SK-N-DZ (cell line): ENCODE measurements at places on chromosomes 4 and X.
A peak's percentile ranks its signal among the peaks of the same experiment; 100 is the strongest.

GRCh38 chrX:132821974-132822633 is 136.3 kb downstream of the HS6ST2 start:
- DNase-seq = no peak

DNA sequence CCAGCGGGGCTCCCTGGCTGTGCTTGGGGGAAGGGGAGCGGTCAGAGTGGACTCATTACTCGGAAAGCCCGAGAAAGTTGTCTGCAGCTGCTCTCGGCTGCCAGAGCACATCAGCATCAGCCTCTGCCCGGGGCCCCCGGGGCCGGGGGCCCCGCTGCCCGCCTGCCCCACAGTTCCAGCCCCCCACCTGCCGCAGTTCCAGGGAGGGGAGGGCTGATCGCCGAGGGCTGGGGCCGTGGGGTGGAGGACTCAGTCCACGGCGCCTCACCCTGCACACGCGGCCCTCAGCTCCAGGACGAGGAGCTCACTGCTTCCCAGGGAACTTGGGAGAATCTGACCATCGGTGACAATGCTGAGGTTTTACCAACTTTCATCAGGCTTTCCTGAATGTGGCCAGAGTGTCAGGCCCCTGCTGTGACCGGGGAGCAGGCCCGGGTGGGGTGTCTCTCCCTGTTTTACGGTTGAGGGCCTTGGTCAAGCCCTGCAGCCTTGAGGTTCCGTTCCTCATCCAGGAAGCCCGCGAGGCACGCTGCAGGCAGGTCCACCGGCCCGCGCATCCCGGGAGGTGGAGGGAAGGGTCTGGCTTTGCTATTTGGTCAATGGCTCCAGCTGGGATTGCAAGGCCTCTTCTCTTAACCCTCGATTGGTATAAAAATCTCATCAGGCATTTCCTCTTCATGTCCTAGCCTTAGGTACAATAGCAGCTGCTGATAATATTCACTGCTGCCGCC is 57.2 kb downstream of the CPZ start:
- DNase-seq = no peak

- no peak for DNase-seq
Observed at GRCh38 chr4:125254106-125254505, 60.6 kb upstream of the FAT4 start.

DNA sequence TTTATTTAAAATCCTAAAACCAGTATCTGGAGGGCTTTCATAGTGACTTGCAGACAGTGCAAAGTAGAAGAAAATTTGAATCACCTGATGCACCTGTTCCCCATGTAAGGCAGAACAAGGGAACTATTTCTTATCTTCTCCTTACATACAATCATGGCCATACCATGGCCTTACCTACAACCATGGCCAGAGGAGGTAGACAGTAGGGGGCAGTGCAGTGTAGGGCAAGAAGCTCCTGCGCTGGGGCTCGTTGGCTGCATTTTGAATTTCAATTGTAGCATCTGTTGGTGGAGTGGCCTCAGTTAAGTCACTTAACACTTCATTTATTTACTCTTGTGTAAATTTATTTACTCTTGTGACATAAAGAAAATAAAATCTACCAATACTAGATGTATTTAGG is 33.0 kb downstream of the GALNTL6 start:
- peak; percentile 14 for DNase-seq
